Natural killer cell treated with Interleukin-12 subunit alpha and Interleukin-12 subunit beta and Interleukin-15 and Interleukin-18, amount 100 ng/mL, for 72 hours (primary cell): ENCODE measurements at places on chromosomes 7 and 10. TPM values are rescaled to one million over a fixed set of nuclear protein-coding genes. Genes with fewer than 3 reads are reported as not detected.
A peak's percentile ranks its signal among the peaks of the same experiment; 100 is the strongest.

HSPA12A gene
- 0.08 TPM for total RNA-seq

TSPAN12 gene
- total RNA-seq, result not detected

GFRA1 gene
- total RNA-seq, result not detected

JAKMIP3 gene
- total RNA-seq, result 0.05 TPM

EIF5AL1 gene
- total RNA-seq, result 0.11 TPM

JCAD gene
- 0.69 TPM for total RNA-seq

CNPY1 gene
- total RNA-seq, result not detected

GRCh38 chr7:96697822-96698221 is 11.8 kb downstream of the SEM1 start:
- no peaks in the 10 kb centered on the region for H3K27me3 ChIP-seq
- H3K4me1 ChIP-seq, result peaks cover 50% of the 10 kb centered on the region
- no peak overlapping the region for H3K27ac ChIP-seq
- DNase-seq, result no peak
- H3K4me3 ChIP-seq, result no peak overlapping the region

DNA sequence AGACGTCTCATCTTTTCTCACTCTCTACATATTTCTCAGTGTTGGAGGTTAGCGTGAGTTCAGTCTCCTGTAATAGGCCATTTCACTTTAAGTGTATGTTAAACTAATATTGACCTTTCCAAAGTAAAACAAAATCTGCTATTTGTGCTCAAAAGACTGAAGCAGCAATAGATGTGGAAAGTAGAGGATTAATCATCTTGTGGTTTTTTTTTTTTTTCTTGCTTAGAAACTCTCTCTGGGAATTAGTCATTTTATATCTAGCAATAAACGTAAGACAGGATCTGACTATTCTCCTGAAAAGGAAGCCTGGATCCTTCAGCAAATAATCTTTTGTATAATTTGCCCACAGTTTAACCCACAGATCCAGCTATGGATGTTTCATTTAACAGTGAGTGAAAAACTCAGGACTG is 81.7 kb downstream of the NRP1 start:
- H3K27ac ChIP-seq, result peak overlapping the region; percentile 9
- peaks cover 34% of the 10 kb centered on the region for H3K4me1 ChIP-seq
- no peaks in the 10 kb centered on the region for H3K36me3 ChIP-seq
- peaks cover 20% of the 10 kb centered on the region for H3K27me3 ChIP-seq

DNA sequence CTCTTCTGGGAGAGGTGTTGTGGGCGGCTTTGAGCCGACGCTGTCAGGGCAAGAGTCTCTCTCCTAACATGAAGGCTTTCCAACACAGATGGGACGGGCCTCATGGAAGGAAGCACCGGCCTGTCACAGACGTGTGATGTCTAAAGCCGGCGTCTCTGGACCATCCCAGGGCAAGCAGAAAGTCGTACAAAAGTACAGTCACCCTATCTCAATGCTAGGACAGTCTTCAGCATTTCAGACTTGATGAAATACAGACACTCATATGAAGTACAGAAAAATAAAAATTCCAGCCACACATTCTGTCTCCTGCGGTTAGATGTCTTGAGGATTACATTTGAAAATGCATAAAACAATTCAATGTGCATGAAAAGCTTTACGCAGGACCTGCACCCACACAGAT is 30.6 kb downstream of the CYP2W1 start:
- H3K4me1 ChIP-seq, result peaks cover 27% of the 10 kb centered on the region
- H3K4me3 ChIP-seq, result no peak overlapping the region
- DNase-seq, result no peak

- no peak overlapping the region for H3K4me3 ChIP-seq
- H3K36me3 ChIP-seq, result no peaks in the 10 kb centered on the region
- no peak overlapping the region for H3K27ac ChIP-seq
- H3K4me1 ChIP-seq, result no peaks in the 10 kb centered on the region
Measured at GRCh38 chr7:25820432-25821040, 331.5 kb upstream of the NFE2L3 start.

GRCh38 chr10:112338957-112339356 is 35.0 kb upstream of the ACSL5 start:
- H3K27ac ChIP-seq, result no peak overlapping the region
- DNase-seq, result no peak
- peaks cover 4% of the 10 kb centered on the region for H3K4me1 ChIP-seq
- no peaks in the 10 kb centered on the region for H3K36me3 ChIP-seq
- H3K27me3 ChIP-seq, result peaks cover 13% of the 10 kb centered on the region
- H3K4me3 ChIP-seq, result no peak overlapping the region

DNA sequence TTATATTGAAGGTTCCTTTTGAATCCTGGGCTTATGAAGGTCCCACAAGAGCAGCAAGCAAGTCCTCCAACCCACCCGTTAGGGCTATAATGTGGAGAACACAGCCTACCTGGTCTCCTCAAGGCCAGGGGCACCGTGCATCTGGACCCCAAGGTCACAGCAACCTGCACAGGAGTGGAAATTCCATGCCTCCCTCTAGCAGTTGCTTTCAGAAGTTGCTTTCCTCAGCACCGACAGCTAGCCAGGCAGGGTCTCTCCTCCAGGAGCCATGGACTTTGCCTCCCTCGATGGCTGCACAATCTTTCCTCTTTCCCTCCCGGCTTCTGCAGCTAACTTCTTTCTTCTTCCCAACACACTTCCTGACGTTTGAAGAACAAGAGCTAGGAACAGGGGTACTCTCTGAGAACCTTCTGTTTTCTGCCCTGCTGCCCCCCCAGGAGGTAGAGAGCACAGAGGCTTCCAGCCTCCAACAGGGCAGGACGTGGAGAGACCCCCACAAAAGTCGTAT is 149.8 kb downstream of the PTPN20 start:
- H3K27ac ChIP-seq, result no peak overlapping the region
- no peaks in the 10 kb centered on the region for H3K36me3 ChIP-seq
- peak; percentile 22 for DNase-seq
- no peaks in the 10 kb centered on the region for H3K4me1 ChIP-seq
- no peak overlapping the region for H3K4me3 ChIP-seq
- peaks cover 14% of the 10 kb centered on the region for H3K27me3 ChIP-seq

DNA sequence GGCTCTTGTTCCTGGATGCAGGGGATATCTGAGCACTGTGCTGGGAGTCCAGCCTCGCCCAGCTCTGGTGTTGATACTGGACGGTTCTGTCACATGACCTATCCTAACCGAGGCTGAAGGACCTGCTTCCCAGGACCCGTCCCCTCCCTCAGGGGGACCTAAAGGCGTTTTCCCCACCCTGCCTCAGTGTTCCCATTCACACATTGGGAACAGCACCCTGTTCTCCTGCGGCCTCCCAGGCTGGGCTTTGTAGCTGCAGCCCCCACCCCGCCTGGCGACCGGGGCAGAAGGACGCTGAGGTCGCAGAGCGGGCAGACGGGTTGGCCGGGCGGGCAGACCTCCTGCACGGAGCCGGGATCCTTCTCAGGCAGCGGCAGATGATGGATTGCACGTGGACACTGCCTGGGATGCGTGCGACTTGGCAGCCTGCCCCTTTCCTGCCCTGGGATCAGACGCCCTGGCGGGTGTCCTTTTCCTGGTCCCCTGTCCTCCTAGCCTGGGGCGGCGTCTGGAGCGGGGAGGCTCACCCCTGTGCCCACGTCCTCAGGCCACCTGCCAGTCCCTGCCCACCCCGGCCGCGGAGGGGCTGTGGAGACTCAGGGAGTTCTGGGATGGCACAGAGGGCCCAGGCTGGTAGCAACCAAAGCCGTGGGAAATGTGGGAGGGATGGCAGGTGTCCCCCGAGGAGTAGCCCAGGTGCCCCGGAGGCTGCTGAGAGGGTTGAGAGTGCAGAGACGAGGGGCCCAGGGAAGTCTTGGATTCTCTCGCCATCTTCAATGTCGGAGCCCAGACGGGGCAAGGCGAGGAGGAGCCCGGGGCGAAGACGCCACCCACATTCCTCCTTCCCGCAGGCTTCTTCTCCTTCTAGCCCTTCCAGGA is 17.2 kb upstream of the PSMG3 start:
- no peak overlapping the region for H3K27ac ChIP-seq
- H3K4me1 ChIP-seq, result no peaks in the 10 kb centered on the region
- peaks cover 15% of the 10 kb centered on the region for H3K27me3 ChIP-seq
- no peak overlapping the region for H3K4me3 ChIP-seq

DNA sequence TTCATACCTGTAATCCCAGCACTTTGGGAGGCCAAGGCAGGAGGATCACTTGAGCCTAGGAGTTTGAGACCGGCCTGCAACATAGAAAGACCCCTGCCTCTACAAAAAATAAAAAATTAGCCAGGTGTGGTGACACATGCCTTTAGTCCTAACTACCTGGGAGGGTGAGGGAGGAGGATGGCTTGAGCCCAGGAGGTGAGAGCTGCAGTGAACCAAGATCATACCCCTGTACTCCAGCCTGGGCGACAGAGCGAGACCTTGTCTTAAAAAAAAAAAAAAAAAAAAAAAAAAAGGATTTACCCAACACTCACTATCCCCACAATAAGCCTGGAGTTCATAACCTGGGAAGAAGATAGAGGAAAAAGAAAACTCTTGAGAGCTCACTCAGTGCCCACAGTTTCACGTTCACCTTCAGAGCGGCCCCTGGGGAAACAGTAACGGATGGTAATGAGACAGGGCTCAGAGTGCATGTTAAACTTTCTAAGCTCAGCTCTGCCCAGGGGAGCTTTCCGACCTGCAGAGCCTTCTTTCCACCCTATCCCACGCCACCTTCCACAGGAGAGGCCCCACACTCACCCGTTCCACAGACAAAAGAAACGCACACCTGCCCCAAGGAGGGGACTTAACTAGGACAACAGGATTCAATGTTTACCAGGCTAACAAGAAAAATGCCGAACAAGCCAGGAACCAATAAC is 259.8 kb upstream of the KLF14 start:
- peak overlapping the region; percentile 88 for H3K27ac ChIP-seq
- H3K4me3 ChIP-seq, result no peak overlapping the region
- H3K36me3 ChIP-seq, result no peaks in the 10 kb centered on the region
- no peak for DNase-seq

DNA sequence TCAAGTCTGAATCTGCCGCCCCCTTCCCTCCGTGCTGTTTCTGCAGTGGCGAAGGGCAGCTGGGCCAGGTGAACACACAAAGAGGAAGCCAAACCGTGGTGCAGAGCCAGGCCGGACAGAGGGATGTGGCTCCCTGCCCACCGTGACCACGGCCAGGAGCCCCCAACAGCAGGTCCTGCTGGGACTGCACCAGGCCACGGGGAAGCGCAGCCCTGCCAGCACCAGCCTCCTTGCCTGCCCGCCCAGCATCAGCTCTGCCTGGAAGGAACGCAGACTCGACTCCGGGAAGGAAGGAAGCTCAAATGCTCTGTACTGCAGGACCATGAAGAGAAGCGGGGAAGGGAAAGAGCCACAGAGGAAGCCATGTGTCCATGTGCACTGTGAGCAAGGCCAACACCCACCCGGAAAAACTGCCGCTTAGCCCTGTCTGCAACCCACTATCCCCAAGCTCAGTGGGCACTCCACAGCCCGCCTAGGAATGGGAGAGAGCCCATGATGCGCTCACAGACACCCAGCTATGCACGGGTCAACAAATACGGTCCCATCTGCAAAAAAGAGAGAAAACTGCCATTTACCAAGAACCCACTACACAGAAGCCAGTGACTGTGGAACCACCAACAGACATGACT is 19.0 kb downstream of the GPER1 start:
- H3K27ac ChIP-seq, result no peak overlapping the region
- H3K27me3 ChIP-seq, result no peaks in the 10 kb centered on the region
- H3K4me3 ChIP-seq, result no peak overlapping the region
- no peak for DNase-seq

DNA sequence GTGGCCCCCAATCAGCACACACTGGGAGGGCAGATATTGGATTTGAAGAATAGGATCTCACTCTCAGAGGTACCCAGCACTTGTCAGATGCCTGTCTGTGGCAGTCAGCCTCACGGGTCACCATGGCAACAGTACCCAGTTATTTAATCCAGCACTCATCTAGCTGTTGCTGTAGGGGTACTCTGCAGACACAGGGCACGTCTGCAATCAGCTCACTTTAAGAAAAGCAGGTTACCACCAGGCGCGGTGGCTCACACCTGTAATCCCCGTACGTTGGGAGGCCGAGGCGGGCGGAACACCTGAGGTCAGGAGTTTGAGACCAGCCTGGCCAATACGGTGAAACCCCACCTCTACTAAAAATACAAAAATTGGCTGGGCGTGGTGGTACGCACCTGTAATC is 11.9 kb downstream of the SFXN4 start:
- H3K36me3 ChIP-seq, result peaks cover 28% of the 10 kb centered on the region
- H3K27me3 ChIP-seq, result no peaks in the 10 kb centered on the region
- H3K4me1 ChIP-seq, result no peaks in the 10 kb centered on the region
- no peak overlapping the region for H3K27ac ChIP-seq
- H3K4me3 ChIP-seq, result no peak overlapping the region

- no peak for DNase-seq
- no peak overlapping the region for H3K27ac ChIP-seq
- H3K4me3 ChIP-seq, result no peak overlapping the region
- no peaks in the 10 kb centered on the region for H3K36me3 ChIP-seq
- peaks cover 7% of the 10 kb centered on the region for H3K4me1 ChIP-seq
Measured at GRCh38 chr7:1248916-1249581, 16.4 kb downstream of the UNCX start.
